ENCODE measurements at places on chromosomes 7 and 10. TPM values are rescaled to one million over a fixed set of nuclear protein-coding genes. Genes with fewer than 3 reads are reported as not detected.

GRCh38 chr10:104293011-104293410 lies 24.0 kb downstream of the GSTO2 start:
- peaks cover 16% of the 10 kb centered on the region for H3K4me1 ChIP-seq
- DNase-seq, result peak; percentile 56
- no peaks in the 10 kb centered on the region for H3K27me3 ChIP-seq

- H3K36me3 ChIP-seq, result no peaks in the 10 kb centered on the region
- no peak overlapping the region for H3K27ac ChIP-seq
- no peaks in the 10 kb centered on the region for H3K4me1 ChIP-seq
Observed at GRCh38 chr10:69571618-69572158, 1.5 kb downstream of the NEUROG3 start.

DNA sequence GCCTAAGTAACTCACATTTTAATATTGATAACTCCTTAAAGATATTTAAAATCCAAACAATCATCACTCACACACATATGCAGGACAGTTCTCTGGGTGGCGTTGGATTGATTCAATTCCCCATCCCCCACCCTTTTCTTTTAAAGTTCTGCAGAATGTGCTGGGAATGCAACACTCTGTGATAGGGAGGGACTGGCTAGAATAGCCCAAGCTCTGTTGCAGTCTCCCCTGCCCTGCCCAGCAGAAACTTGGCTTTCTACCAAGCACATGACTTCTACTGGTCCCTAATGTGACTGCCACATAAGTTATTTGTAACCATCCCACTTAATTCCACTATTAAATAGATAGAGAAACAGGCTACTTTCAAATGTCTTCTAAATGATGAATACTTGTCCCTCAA lies 55.2 kb downstream of the TWIST1 start:
- no peak overlapping the region for H3K27ac ChIP-seq
- no peak for DNase-seq
- H3K4me3 ChIP-seq, result no peak overlapping the region
- H3K4me1 ChIP-seq, result peaks cover 14% of the 10 kb centered on the region

Gene RNF32
- total RNA-seq, result 2.2 TPM

DNA sequence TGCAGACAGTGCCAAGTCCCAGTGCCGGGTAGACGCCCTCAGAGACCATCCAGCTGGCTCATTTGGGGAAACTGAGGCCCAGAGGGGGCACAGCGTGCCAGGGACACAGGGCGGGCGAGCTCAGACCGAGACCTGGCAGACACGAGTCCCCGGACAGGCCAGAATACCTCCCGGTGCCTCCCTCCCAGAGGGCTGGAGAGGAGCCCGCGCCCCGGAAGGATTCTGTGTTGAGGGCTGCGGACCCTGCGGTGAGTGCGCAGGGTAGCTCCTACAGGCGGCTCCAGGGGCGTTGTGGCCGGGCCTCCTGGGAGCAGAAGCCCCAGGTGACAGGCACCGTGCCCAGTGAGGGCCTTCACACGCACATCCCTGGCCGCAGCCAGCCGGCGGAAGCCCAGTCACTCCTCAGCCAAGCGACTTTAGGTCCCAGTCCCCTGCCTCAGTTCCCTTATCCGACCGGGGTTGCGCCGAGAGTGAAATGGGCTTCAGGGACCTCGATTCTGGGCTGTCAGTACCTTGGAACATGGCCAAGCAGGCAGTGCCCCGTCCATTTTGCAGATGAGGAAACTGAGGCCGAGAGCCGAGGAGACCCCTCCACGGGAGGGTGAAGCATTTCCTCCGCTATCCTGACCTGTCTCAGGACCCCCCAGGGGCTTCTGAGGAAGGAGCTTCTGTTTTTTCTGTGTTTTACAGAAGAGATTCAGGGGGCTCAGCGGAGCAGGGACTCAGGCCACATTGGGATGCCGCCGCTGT lies 73.6 kb downstream of the ELFN1 start:
- H3K27ac ChIP-seq, result no peak overlapping the region
- H3K36me3 ChIP-seq, result no peaks in the 10 kb centered on the region
- peaks cover 31% of the 10 kb centered on the region for H3K4me1 ChIP-seq
- no peak for DNase-seq
- peak overlapping the region; percentile 82 for H3K4me3 ChIP-seq

Gene RNF133
- total RNA-seq, result 0.26 TPM

DNA sequence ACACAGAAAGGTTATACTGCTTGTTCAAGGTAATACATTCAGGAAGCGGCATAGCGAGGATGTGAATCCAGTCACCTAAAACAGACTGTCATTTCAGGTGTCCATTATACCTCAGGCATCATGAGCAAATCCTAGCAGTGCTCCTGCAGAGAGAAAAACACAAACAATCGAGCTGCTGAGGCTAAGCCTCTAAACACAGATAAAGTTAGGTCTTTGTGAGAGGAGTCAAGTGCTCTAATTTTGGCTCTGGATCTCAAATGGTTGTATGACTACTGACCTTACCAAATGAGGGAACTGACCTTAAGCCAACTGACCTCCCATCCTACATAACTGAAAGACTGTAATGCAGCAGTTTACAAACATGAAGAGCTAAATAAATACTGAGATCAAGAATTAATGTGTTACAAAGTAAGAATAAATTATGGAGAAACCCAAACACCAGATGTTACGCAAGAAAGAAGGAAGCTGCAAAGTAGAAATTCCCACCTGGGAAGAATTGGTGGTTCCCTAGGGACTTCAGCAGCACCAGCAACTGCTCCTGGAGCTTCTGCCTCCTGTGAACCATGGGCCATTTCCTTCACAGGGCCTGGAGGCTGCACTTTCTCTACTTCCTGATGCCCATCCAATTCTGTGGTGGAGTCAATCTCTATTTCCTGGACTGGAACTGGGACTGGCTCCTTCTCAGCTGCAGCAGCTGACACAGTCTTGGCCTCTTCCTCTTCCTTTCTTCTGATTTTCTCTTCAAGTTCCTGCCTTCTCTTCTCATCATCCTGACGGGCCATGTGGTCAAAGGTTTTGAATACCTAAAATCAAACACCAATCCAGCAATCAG lies 5.8 kb downstream of the NUDCD3 start:
- peaks cover 47% of the 10 kb centered on the region for H3K36me3 ChIP-seq
- H3K27me3 ChIP-seq, result no peaks in the 10 kb centered on the region
- H3K4me1 ChIP-seq, result peaks cover 5% of the 10 kb centered on the region
- H3K4me3 ChIP-seq, result no peak overlapping the region
- no peak for DNase-seq

DNA sequence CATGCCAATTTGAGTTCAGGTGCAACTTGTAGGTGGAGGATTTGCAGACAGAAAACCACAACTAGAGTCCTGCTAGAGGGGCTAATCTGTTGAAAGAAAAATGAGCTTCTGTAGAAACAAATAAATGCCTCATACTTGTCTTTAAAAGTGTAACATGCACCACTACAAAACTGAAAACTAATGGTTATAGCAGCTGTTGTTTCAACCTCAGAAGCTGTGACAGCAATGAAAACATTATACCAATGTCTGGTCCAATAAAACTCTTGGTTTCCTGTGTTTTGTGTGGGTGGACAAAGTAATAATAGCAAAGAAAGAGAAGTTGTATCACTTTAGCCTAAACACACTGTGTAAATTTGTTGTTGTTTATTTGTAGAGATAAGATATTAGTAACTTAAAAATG lies 3.4 kb upstream of the PPP1R9A start:
- no peak for DNase-seq
- no peaks in the 10 kb centered on the region for H3K27me3 ChIP-seq

- H3K27ac ChIP-seq, result no peak overlapping the region
- H3K4me1 ChIP-seq, result no peaks in the 10 kb centered on the region
- no peak overlapping the region for H3K4me3 ChIP-seq
Observed at GRCh38 chr7:46982928-46983327, 599.0 kb downstream of the TNS3 start.

Gene ENTPD1
- total RNA-seq, result not detected

Gene FAM241B
- total RNA-seq, result 37.5 TPM

- peak overlapping the region; percentile 84 for H3K4me3 ChIP-seq
- H3K27me3 ChIP-seq, result no peaks in the 10 kb centered on the region
- H3K36me3 ChIP-seq, result peaks cover 7% of the 10 kb centered on the region
- DNase-seq, result peak; percentile 3
- H3K27ac ChIP-seq, result no peak overlapping the region
Observed at GRCh38 chr7:128831178-128831993, 1.2 kb downstream of the FLNC start.
